Omental fat pad (tissue), 4 donors: ENCODE measurements at places on chromosomes 7 and 10.

DNA sequence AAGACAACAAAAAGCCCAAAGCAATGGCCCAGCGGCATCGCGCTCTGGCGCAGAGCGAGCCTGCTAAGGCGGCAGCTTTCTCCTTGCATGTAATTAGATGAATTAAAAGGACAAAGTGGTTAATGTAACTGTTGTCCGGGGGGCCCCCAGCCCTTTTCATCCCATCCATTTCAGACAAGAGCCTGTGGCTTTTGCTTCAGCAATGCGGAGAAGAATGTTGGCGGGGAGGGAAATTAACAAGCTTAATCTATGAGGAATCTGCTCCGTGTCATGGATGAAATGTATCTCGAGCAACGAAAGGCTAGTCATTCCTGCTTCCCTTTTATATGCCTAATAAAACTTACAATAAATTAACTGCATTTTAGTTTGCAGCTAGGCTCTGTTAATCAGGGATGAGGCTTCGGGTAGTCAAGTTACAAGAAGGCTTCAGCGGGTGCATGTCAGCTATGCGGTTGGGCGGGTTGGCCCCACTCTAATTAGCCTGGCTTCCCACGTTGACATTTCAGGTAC is 203.3 kb downstream of the BUB3 start:
- DNase-seq = no peak

DNA sequence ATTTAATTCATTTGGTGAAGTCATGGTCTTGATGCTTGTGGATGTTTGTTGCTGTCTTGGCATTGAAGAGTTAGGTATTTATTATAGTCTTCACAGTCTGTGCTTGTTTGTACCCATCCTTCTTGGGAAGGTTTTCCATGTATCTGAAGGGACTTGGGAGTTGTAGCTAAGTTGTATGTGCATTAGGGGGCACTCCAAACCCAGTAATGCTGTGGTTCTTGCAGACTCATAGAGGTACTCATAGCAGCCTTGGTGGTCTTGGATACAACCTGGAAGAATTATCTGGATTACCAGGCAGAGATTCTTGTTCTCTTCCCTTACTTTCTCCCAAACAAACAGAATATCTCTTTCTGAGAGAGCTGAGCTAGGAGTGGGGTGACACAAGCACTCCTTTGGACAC is 93.2 kb downstream of the ADCYAP1R1 start:
- DNase-seq = no peak

DNA sequence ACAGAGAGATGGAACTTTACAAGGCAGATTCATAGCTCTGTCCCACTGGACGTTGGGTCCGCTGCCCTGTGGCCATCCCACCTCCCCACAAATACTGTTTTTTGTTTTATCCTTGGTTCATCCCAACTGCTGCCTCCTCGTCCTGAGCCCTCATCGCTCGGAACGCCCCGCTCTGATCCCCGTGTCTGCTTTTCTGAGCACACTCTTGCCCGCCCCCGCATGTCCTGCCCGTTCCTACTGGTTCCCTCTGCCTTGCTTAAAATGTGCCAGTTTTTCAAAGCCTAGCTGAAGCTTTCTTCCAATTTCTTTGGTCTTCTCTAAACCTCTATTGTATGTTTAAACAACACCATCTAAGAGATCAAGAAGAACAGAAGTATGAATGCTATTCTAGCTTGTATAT is 19.4 kb downstream of the RNF32 start:
- DNase-seq = no peak

GRCh38 chr7:107427462-107427861 is 42.4 kb upstream of the GPR22 start:
- DNase-seq = no peak

- DNase-seq = no peak
These were observed 42.1 kb upstream of the PCBD1 start for GRCh38 chr10:70930263-70931000.

DNA sequence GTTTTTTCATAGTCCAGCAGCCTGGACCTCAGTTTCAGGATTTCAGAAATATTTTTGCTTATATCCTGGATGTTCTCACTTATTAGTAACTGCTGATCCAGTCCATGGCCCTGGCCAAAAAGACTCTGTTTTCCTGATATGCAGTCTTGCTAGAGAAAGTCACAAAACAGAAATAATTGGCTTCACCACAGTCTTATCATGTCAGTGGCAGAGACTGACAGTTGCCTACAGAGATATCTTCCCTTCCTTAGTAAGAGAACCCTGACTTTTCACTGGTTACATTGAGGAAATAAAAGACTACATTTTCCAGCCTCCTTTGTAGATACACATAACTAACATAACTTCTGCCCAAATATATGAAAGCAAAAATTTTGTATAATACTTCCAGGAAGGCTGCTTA is 56.6 kb downstream of the AHR start:
- DNase-seq = no peak

DNA sequence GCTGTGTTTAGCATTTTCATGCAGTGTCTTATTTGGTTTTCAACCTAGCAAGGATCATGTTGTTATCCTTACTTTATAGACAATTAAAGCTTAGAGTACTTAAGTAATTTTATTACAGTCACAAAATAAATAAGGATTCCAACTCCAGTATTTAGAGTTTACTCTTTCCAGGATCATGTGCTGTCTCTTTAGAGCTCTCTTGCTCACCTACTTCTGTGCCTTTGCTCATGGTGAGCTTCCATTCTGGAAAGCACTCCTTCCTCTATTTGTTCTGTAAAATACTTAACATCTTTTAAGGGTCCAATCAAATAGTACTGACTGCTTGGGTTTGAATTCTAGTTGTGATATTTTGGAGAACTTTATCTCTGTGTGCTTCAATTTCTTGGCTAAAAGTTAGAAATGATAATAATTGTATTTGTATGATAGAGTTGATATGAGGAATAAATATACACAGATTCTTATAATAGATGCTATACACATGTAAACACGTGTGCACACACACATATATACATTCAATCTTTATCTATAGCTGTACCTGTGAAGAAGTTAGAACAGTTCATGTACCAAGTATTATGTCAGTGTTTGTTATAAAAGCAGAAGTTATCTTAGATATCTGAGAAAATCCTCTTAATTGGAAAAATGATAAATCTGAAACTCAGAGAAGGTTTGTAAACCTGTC is 18.2 kb upstream of the CALCR start:
- DNase-seq = no peak

- DNase-seq = no peak
These were observed 523.8 kb downstream of the ZWINT start for GRCh38 chr10:55837273-55837672.

DNA sequence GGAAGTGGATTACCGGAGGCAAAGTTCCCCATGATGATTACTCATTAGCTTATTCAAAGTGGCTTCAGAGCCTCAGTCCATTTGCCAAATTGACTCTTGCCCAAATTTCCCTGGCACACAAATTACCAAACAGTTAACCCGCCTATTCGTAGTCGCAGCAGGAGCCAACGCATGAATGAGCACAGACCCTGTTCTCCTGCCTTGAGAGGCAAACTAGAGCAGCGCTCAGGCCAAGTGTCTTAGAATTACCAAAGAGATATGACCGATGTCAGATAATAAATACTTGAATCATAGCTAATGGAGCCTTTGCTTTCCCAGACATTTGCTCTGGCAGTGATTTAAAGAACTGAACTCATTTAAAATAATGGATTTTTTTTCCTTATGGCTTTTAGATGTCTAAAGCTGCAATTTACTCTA is 64.9 kb downstream of the CTTNBP2 start:
- no peak for DNase-seq

DNA sequence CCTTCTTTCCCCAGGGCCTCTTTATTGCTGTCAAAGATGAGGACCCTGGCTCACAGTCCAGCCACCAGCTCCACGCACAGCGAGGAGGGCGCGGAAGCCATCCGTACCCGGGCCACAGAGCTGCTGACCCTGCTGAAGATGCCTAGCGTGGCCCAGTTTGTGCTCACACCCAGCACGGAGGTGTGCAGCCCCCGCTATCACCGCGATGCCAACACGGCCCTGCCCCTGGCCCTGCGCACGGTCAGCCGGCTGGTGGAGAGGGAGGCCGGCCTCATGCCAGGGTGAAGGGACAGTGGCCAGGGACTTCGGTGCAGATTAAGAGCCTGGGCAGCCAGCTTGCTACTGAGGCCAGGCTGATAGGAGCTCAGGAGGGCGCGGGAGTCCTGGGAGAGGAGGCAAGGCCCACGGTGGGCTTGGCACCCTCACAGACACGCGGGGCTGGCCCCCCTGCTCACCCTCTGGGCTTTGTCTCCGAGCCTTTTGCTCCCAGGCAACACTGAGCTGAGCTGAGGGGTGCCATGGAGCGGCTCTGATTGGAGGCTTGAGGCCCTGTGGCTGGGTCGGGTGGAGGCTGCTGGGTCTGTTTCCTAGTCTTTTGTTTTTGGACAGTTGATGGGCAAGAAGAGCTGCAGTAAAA is 15.8 kb downstream of the AP5Z1 start:
- DNase-seq = no peak

- DNase-seq = no peak
These were observed 587.2 kb downstream of the SORCS1 start for GRCh38 chr10:106577266-106577665.
